ENCODE measurements at places on chromosomes 3 and 15.

GRCh38 chr3:43214616-43215015 is 71.7 kb upstream of the SNRK start:
- DNase-seq, result no peak

DNA sequence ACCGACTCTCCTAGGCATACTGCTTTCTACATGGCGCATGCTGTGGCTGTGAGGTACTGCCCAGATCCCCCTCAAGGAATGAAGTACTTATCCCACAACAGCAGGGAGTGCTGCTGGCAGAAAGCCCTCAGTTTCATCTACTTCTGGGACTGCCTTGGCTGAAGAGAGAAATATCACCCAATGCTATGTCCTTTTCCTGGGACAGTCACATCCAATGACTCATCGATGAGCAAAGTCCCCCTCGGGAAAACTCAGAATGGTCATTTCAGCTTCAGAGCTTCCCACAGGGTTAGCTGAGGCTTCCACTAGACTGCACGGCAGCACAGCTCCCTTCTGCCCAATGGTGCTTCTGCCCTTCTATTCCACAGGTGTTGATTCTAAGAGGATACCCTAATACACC is 3.6 kb upstream of the NMD3 start:
- DNase-seq, result no peak

GRCh38 chr3:191051037-191051436 is 148.0 kb upstream of the OSTN start:
- no peak for DNase-seq

DNA sequence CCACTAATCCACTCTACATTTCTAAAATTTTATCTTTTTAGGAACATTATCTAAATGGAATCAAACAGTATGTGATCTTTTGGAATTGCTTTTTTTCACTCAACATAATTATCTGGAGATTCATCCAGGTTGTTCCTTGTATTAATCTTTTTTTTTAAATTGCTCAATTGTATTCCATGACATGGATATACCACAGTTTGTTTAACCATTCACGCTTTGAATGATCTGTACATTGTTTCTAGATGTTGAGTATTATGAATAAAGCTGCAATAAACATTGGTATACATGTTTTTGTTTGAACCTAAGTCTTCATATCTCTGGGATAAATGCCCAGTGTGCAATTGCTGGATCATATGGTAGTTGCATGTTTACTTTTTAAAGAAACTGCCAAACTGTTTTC is 5.5 kb downstream of the CTDSPL start:
- no peak for DNase-seq

Data from activated CD8-positive, alpha-beta memory T cell treated with anti-CD3 and anti-CD28 coated beads for 1 hour (primary cell).